ENCODE measurements at places on chromosomes 4 and X. TPM values are rescaled to one million over a fixed set of nuclear protein-coding genes. Genes with fewer than 3 reads are reported as not detected.
A peak's percentile ranks its signal among the peaks of the same experiment; 100 is the strongest.

CWH43 gene
- total RNA-seq: not detected

DNA sequence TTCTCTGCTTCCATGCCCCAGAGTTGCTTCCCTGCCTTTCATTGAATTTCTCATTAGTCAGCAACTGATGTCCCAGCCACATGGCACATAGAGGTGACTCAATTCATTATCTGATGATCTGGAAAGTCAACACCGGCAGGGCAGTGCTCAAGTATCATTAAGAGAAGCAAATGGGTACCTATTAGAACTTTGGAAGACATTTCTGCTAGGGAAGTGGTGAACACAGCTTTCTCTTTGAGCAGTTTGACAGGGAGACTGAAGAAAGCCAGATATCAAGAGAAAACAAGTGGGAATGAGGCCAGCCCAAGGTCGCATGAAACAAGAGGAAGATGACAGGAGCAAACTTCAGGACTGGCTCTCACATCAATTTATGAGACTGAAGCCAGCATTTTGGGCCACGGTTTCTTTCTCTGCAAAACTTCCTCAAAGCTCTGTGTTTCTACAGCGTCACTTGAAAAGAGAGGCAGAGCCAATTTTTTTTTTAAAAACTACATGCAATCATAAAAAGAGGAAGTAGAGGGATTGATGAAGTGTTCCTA lies 108.3 kb upstream of the RPS6KA3 start:
- no peaks in the 10 kb centered on the region for H3K36me3 ChIP-seq
- H3K4me3 ChIP-seq: no peak overlapping the region
- H3K27me3 ChIP-seq: no peaks in the 10 kb centered on the region

DNA sequence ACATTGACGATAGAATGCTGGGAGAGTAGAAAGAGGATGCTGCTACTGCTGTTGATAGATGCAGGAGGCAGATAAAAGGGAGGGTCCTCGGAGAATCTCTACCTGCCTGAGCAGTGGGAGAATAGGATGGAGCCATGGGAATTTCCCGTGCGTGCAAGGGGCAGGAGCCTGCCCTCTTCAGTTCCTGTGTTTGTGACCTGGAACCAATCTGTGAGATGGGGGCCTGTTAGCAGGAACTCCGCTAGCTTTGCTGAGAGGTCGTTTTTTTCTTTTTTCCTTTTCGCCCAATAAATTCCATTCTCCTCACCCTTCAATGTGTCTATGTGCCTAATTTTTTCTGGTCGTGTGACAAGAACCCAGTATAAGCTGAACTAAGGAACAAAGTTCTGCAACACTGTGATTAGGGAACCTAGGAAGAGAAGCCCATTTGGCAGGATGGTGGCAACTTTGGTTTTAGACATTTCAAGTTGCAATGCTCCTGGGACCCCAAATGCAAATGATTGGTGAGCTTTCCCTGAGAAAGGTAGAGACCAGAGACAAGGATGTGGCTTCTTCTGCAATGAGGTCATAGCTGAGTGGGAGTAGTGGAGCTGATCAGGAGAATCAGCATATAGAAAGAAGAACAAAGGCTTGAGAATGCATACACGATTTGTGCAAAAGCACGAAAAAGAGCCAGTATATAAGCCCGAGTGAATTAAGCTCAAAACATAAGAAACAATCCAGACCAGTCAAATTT lies 23.9 kb downstream of the SLC39A8 start:
- DNase-seq: no peak
- no peaks in the 10 kb centered on the region for H3K27me3 ChIP-seq
- H3K27ac ChIP-seq: no peak overlapping the region
- H3K36me3 ChIP-seq: no peaks in the 10 kb centered on the region

DNA sequence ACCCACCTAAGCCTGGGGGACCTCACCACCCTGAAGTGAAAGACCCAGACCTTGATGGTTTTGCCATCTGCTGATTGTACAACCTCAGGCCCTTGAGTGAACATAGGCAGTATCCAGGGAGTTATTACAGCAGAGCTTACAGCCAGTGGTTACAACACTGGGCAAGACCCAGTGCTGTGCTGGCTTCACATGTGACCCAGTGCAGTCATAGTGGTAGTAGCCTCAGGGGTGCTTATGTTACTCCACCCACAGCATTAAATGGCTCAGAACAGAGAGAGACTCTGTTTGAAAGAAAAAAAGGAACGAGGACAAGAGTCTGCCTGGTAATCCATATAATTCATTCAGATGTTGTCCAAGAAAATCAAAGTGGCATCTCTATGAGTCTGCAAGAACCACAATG lies 45.2 kb upstream of the DACH2 start:
- H3K36me3 ChIP-seq: no peaks in the 10 kb centered on the region
- H3K27ac ChIP-seq: no peak overlapping the region
- H3K27me3 ChIP-seq: no peaks in the 10 kb centered on the region
- no peak for DNase-seq

F8A2 gene
- total RNA-seq: not detected

DNA sequence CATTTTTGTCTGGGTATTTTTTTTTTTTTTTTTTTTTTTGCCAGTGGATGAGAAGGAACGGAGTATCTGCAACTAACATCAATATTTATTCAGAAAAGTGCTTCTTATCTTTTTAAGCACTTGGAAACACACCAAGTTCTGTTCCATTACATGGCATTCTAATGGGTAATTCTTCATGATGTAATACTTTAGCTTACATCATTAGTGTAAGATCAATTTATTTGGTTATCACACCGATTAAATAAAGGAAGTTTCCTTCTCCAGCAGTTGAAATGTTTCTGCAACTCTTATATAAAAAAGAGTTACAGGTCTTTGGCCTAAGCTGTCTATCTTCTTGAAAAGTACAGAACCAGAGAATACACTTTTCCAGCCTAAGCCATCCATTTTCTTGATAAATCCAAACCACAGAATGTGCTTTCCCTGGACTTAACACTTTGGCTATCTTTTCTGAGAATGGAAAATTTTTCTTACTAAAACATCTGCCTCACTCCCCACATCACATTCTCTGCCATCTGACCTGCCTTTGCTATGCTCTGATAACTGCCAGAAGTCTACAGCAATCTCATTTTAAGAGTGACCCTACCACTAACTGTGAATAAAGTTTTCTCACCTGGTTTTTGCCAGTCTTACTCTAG lies 191.9 kb upstream of the MAB21L2 start:
- H3K4me3 ChIP-seq: no peak overlapping the region
- no peak overlapping the region for H3K27ac ChIP-seq

GRCh38 chr4:41267997-41268396 lies 11.3 kb downstream of the UCHL1 start:
- no peaks in the 10 kb centered on the region for H3K4me1 ChIP-seq
- H3K36me3 ChIP-seq: no peaks in the 10 kb centered on the region
- DNase-seq: no peak
- no peak overlapping the region for H3K27ac ChIP-seq
- H3K4me3 ChIP-seq: no peak overlapping the region

DNA sequence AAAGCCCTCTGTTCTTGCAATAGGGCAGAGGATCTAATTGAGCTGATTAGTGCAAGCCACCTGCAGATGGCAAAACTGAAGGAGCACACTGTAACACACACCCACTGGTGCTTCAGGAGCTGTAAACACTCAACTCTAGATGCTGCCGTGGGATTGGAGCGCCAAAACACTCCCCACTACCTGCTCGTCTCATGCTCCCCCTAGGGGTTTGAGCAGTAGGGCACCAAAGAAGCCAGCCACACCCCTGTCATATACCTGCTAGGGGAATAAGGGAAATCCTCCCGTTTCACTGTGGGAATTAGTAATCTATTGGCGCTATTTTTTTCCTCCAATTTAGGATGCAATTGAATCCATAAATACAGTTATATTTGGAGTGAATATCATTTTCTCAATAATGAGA lies 360.2 kb downstream of the GLUD2 start:
- no peaks in the 10 kb centered on the region for H3K36me3 ChIP-seq
- no peaks in the 10 kb centered on the region for H3K4me1 ChIP-seq
- no peak overlapping the region for H3K27ac ChIP-seq

GRCh38 chr4:124573056-124573455 lies 139.5 kb downstream of the ANKRD50 start:
- no peaks in the 10 kb centered on the region for H3K36me3 ChIP-seq
- H3K27me3 ChIP-seq: no peaks in the 10 kb centered on the region
- H3K27ac ChIP-seq: no peak overlapping the region
- no peak for DNase-seq
- H3K4me3 ChIP-seq: no peak overlapping the region

AKAP17A gene
- total RNA-seq: 150 TPM

COX7B gene
- total RNA-seq: 115 TPM

F11 gene
- not detected for total RNA-seq

GRCh38 chrX:40759374-40759773 lies 24.0 kb upstream of the MED14 start:
- no peak for DNase-seq
- no peak overlapping the region for H3K27ac ChIP-seq
- H3K36me3 ChIP-seq: no peaks in the 10 kb centered on the region
- no peaks in the 10 kb centered on the region for H3K27me3 ChIP-seq
- no peak overlapping the region for H3K4me3 ChIP-seq

DNA sequence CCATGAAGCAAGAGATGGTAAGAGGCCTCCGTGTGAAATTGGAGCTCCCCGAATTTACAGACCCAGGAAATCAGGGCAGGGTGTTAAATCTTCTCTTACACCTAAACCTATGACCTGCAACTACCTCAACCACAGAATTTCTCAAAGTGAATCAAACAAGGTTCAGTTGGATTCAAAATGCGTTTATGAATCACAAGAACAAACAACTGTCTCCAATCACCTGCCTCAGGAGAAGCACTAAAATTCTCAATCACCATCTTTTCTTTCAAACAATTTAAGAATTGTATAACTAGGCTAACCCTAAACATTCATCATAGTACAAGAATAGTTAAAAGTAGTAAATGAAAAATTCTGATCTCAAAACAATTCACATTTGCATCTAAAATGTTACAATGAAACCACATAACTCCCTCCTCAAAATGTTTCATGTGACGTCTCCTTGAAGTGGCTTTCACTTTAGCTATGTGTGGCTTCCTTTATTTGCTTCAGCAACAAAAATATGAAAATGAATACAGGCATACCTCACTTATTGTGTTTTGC lies 19.2 kb downstream of the PPP3CA start:
- no peaks in the 10 kb centered on the region for H3K36me3 ChIP-seq
- peaks cover 48% of the 10 kb centered on the region for H3K4me1 ChIP-seq
- peak overlapping the region; percentile 42 for H3K27ac ChIP-seq
- peak; percentile 68 for DNase-seq
- H3K27me3 ChIP-seq: no peaks in the 10 kb centered on the region
- no peak overlapping the region for H3K4me3 ChIP-seq

GRCh38 chr4:107815158-107815557 lies 9.6 kb upstream of the SGMS2 start:
- no peak overlapping the region for H3K4me3 ChIP-seq
- H3K36me3 ChIP-seq: no peaks in the 10 kb centered on the region
- no peak for DNase-seq
- H3K27me3 ChIP-seq: no peaks in the 10 kb centered on the region
- H3K4me1 ChIP-seq: no peaks in the 10 kb centered on the region
- no peak overlapping the region for H3K27ac ChIP-seq

DNA sequence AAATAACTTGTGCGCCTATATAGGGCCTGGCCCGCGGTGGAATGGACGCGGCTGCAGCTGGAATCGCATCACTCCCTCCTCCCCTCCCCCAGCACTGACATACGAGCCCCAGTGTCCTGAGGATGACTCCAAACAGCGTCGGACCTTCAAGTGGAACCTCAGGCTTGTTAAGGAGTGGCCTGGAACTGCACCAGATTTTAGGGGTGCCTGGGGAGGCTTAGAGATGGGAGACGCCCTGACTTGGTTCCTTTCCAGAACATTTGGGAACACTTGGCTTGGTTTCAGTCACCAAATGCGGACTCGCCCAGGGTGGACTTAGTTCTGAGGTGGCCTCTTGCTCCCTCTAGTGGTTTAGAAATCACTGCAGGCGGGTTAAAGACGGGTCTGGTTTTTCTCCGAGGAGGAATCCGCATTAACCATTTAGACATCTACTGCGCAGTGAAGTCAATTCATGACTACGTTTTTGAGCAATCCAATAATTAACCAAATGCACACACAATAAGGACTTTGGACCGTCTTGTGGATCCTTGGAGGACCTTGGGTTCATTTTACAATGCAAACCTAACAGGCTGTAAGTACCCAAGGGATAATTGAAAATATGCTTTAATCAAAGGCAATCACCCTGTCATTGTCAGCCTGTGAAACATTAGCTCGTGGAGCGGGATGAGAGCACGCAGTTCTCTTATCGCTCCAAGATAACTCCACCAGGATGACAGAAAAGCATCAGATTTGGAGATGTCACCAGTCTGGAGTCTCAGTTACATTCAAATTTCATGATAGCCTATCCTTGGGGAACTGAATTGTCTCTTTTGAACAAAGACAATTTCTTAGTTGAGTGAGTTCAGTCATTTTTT lies 11.2 kb upstream of the PDGFRA start:
- no peaks in the 10 kb centered on the region for H3K4me1 ChIP-seq
- H3K4me3 ChIP-seq: no peak overlapping the region
- no peak overlapping the region for H3K27ac ChIP-seq
- H3K36me3 ChIP-seq: no peaks in the 10 kb centered on the region
- H3K27me3 ChIP-seq: peaks cover 4% of the 10 kb centered on the region
- DNase-seq: peak; percentile 59

PIM2 gene
- 118 TPM for total RNA-seq

DNA sequence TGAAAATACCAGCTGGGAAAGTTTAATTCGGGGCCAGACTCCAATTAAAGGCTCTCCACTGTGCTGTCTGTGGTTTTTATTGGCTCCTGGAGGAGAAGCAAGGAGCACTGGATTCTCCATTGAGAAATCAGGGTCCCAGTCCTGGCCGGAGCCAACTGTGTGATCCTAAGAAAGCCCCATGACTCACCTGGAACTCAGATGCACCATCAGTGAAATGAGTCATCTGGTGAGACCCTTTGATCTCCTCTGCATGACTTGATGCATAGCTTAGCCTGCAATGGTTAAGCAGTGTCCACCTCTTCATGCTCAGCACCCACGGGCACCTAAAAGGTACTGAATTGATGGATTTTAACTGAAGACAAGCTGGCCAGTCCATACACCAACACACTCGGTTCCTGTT lies 119.2 kb upstream of the VCX3B start:
- DNase-seq: no peak
- H3K4me3 ChIP-seq: no peak overlapping the region
- no peaks in the 10 kb centered on the region for H3K27me3 ChIP-seq

- H3K36me3 ChIP-seq: no peaks in the 10 kb centered on the region
- no peak overlapping the region for H3K4me3 ChIP-seq
- H3K27ac ChIP-seq: no peak overlapping the region
- no peaks in the 10 kb centered on the region for H3K27me3 ChIP-seq
Observed at GRCh38 chrX:129724754-129725153, 14.0 kb upstream of the XPNPEP2 start.

DRD5 gene
- total RNA-seq: not detected

ART3 gene
- total RNA-seq: not detected

GRCh38 chr4:3746701-3747580 lies 19.2 kb upstream of the ADRA2C start:
- no peak overlapping the region for H3K4me3 ChIP-seq
- no peaks in the 10 kb centered on the region for H3K4me1 ChIP-seq
- H3K27me3 ChIP-seq: no peaks in the 10 kb centered on the region
- DNase-seq: no peak
- no peak overlapping the region for H3K27ac ChIP-seq
- no peaks in the 10 kb centered on the region for H3K36me3 ChIP-seq

GRCh38 chr4:13891544-13891939 lies 264.0 kb upstream of the BOD1L1 start:
- no peaks in the 10 kb centered on the region for H3K36me3 ChIP-seq
- H3K4me1 ChIP-seq: no peaks in the 10 kb centered on the region
- H3K27ac ChIP-seq: no peak overlapping the region
- no peak overlapping the region for H3K4me3 ChIP-seq
- DNase-seq: no peak

GRCh38 chr4:21454831-21455230 lies 493.7 kb downstream of the KCNIP4 start:
- no peaks in the 10 kb centered on the region for H3K36me3 ChIP-seq
- H3K4me3 ChIP-seq: no peak overlapping the region
- H3K27ac ChIP-seq: no peak overlapping the region
- H3K27me3 ChIP-seq: no peaks in the 10 kb centered on the region
- no peaks in the 10 kb centered on the region for H3K4me1 ChIP-seq

GPR50 gene
- not detected for total RNA-seq
